SK-MEL-5 (cell line): ENCODE measurements at places on chromosomes 6 and 20. TPM values are rescaled to one million over a fixed set of nuclear protein-coding genes. Genes with fewer than 3 reads are reported as not detected.

The APOM gene
- total RNA-seq, result 0.42 and 0.43 TPM in 2 replicates

The SRXN1 gene
- 111 and 125 TPM in 2 replicates for total RNA-seq

GRCh38 chr20:20594171-20594530, 118.3 kb downstream of the RALGAPA2 start:
- DNase-seq, result peak; percentile 42

DNA sequence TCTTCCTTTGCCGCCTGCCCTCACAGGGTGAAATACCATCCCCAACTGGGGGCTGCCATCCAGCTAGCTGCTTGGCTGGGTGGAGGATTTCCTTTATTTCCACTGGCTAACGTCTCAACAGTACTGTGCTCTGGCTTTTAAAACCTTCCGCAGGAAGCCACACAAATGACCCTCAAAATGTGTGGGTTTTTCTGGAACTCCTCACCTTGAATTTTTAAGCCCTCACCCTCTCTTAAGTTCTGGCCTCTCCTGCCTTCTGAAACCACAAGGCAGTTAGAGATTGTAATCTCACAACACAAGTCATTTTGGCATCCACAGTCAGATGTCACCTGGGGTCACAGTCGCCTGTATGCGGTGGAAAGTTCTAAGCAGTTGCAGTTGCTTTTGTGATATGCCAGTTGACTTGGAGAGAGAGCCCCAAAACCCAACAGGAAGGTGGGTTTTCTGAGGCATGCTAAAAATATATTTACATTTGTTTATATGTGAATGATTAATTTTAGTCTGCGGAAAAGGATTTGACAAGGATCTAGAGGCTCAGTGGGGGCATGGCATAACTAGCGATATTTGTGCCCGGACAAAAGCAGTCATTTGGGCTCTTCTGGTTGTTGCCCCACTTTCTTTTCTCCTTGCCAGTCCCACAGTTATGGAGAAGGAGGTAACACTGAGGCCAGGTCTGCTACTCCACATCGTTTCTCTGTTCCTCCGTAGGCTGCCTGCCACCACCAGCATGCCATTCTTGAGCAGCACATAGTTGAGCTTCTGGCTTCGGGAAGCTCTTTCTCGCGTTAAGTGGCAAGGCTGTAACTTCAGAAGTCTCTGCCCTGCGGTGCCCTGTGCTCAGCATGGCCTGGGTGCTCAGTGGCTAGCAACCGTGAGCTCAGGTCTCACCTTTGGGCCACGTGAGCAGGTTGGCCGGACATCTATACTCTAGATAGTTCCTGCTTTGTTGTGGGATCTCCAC, 335.3 kb downstream of the CD83 start:
- no peak for DNase-seq

DNA sequence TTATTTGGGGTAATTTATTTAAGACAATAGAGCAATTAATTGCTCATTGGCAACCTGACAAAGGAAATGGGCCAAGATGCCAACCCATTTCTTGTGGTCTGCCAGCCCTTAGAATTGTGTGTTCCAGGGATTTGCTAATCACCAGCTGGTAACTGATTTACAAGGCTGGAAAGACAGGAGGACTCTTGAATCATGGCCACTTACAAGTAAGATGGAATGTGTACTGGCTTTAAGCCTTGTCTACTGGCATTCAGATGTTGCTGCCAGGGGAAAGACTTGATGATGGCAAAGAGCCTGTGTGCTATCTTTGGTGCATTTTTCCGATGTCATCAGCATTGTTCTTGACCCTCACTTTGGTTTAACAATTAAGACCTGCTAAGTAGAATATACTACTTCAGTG, 91.0 kb downstream of the BCKDHB start:
- DNase-seq, result no peak

DNA sequence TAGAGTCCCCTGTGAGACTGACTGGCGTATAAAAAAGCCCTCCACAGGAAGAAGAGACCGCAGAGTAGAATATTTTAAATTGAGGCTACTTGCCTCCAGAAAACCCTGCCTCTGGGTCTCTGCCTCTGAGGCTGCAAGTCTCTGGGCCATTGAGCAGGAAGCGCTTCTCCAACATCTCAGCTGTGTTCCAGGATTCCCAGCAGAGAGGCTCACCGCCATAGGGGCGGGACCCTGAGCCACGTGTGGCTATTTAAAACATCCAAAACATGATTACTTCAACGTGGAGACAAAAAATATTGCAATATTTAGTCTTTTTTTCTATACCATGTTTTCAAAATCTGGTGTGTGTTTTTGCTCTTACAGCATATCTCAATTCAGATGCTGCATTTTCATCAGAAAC, 59.4 kb downstream of the GNAS-AS1 start:
- DNase-seq, result no peak

GRCh38 chr6:30060606-30061091, 416 bp upstream of the POLR1H start:
- no peak for DNase-seq

DNA sequence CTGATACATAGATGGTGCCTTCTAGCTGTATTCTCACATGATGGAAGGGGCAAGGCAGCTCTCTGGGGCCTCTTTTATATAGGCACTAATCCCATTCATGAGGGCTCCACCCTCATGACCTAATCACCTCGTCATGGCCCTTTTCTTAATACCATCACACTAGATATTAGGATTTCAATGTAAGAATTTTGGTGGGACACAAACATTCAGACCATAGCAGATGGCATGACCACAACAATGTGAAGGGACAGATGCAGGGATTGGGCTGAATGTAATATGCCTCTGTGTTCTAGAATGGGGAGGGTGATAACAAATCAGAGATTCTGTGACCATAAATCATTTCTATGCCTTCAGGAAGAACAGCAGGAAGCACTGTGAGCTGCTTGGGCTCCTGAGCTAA, 145.8 kb downstream of the LCA5 start:
- DNase-seq, result no peak

DNA sequence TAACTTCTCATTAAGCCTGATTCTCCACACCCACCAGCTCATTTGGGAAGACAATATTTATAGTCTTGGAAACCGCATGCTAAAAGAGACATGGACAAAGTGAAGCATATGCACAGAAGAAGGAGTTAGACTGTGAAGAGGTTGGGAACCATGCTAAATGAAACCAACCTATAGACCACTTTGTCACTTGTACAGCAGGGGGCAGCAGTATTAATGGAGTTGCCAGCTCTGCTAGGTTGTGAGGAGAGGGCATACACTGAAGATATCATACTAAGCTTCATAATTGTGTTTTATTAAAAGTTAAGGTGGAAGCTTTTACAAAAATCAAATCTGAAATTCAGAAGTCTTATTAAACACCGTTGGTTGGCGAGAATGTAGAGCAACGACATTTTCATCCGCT, 38.3 kb upstream of the HMGCLL1 start:
- DNase-seq, result peak; percentile 73

- no peak for DNase-seq
Measured at GRCh38 chr6:55250400-55250799, 76.1 kb downstream of the HCRTR2 start.

DNA sequence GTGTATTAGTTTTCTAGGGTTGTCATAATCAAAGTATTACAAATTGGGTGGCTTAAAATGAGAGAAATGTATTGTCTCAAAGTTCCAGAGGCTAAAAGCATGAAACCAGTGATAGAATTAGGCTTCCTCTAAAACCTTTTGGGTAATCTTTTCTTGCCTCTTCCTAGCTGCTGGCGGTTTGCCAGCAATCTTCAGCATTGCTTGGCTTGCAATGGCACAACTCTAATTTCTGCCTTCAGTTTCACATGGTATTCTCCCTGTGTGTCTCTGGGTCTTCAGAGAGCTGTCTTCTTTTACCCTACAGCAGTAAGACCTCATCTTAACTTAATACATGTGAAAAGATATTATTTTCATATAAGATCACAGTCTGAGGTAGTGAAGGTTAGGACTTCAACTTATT, 479.1 kb upstream of the GJE1 start:
- DNase-seq, result no peak

- no peak for DNase-seq
Measured at GRCh38 chr20:17615645-17616479, 46.0 kb downstream of the DSTN start.

DNA sequence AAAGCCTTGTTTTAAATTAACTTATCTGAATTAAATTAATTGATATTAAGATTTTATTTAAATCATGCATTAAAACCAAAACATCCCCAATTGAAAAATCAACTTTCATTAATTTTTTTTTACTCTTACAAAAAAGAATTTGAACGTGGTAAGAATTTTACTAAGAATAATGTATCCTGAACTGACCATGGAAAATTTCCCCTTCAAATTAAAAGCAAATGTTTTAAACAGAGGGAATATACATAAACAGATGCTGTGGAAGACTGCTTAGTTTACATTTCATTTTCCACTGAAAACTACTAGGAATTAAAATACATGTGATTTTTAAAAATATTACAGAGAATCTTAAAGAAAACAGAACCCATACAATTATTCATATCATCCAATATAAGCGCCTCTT, 2.3 kb downstream of the RNF24 start:
- DNase-seq, result no peak

- no peak for DNase-seq
Measured at GRCh38 chr6:105324386-105324950, 78.4 kb downstream of the PREP start.

- peak; percentile 41 for DNase-seq
Measured at GRCh38 chr6:41021832-41022231, 17.2 kb downstream of the UNC5CL start.

GRCh38 chr6:33901822-33902456, 98.1 kb upstream of the MLN start:
- no peak for DNase-seq
